ENCODE measurements at places on chromosomes 6 and 20.

DNA sequence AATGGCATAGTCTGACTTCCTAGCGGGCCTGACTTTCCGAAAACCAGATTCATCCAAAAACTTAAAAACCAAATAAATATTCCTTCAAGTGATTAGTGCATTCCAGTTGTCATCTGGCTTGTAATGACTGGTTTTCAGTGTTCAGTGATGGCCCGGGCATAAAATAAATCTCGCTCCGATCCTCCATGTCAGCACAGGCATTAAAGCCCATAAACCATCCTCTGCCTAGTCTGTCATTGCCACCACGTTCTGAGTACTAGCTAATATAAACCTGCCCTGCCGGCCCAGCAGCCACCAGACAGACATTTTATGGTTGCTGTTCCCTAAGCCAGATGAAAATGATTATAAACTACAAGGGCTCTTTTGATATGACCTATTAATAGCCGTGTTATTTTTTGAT, 232.3 kb upstream of the GMDS start:
- DNase-seq = no peak

DNA sequence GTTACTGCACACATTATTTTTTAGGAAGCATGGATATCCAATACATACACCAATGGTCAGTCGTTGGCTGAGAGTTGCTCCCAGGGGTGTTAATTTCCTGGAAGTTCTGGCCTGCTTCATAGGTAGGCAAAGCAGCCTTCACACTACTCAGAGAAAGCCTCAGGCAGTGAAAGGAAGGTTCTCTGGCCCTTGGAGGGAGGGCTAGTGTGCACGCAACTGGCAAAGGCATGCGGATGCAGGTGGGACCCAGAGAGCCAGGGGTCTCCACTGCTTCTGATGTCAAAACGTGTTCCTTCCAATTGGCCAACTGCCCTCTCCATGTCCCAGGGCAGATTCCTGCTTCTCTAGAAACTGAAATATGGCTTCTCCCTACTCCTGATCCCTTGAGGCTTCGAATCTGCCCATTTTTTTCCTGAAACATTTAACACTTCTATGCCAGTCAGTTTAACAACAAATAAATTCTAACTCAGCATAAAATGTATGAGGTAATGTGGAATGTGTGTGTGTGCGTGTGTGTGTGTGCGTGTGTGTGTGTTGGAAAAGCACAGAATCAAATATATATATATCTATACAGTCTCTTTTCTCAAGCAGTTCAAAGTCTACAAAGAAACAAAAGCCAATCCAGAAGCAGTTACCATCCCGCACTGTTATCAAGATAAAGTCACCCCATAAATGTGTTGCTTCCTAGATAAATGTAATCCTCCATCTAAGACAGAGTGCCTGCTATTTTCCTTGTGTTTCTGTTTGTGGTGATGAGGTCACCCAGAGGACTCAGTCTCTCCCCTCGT, 94.0 kb upstream of the HIVEP1 start:
- no peak for DNase-seq

- no peak for DNase-seq
Observed at GRCh38 chr6:14038467-14039437, 78.8 kb upstream of the CD83 start.

- DNase-seq = no peak
Observed at GRCh38 chr20:24574307-24574706, 104.9 kb downstream of the SYNDIG1 start.

DNA sequence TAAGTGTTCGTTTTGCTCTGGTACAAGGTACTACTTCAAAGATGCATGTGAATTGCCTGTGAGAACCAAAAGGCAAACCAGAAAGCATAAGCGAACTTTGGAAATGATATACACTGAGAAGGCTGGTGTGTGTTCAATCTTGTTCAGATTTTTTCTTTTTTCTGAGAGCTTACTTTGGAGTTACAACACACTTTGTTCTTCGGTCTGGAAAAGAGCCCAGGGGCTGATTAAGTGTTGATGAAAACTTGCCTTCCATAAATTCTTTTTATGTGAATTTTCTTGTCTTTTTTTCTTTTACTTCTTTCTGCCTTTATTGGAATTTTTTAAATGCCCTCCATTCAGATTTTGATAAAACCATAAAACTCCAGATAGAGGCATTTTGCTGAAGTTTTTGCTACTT, 395.1 kb upstream of the SASH1 start:
- no peak for DNase-seq

GRCh38 chr6:79463621-79464050, 73.6 kb downstream of the LCA5 start:
- DNase-seq = no peak
